ENCODE measurements at places on chromosomes 6 and 20.

- DNase-seq: no peak
These were observed 2.6 kb upstream of the RPL10A start for GRCh38 chr6:35465646-35466045.

- DNase-seq: no peak
These were observed 34.4 kb upstream of the ENPP1 start for GRCh38 chr6:131773284-131773950.

GRCh38 chr6:166313255-166314070 lies 5.3 kb upstream of the PRR18 start:
- DNase-seq: peak; percentile 64

DNA sequence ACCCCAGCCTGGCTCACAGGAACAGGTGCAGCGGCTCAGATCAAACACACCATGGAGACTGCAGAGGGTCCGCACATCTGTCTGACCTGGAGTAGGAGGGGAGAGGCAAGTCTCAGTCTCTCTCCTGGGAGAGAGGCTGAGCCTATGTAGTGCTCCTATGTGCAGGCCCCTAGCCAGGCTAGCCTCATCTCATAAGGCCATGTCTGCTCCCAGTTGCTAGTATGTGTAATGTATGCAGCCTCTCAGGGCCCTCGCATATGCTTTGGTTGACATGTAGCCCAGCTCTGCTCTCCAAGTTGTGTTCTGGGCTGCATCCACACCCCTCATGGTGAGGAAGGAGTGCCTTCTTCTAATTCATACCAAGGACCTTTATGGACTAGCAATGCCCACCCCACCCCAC lies 11.8 kb downstream of the TNXB start:
- DNase-seq: no peak

DNA sequence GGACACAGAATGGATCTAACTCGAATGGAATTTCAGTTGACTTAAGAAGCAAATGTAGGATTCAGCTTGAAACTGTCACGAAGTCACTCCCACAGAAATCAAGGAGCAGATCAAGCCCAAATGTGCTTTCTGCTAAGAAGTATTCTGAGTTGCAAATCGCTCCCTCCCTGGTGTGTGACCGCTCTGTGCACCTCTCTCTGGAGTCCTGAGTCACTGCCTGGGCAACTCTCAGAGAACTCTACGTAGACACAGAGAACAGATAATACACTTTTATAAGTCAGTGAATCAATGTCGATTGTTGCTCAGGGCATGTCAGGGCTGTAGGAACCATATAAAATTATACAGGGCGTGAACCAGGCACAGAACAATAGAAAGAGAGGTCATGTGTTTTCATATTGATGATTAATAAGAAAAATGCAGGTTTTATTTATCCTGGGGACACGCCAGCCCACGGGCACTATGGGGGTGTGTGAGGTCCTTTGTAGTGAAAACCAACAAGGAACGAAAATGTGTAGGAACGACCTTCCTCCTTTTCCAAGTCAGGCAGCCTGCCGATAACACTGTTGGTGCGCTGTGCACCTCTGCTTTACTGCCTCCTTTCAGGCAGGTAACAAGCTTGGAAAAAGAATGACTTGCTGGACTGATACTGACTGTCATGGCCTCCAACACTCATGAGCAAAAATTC lies 248.1 kb upstream of the FOXQ1 start:
- no peak for DNase-seq

DNA sequence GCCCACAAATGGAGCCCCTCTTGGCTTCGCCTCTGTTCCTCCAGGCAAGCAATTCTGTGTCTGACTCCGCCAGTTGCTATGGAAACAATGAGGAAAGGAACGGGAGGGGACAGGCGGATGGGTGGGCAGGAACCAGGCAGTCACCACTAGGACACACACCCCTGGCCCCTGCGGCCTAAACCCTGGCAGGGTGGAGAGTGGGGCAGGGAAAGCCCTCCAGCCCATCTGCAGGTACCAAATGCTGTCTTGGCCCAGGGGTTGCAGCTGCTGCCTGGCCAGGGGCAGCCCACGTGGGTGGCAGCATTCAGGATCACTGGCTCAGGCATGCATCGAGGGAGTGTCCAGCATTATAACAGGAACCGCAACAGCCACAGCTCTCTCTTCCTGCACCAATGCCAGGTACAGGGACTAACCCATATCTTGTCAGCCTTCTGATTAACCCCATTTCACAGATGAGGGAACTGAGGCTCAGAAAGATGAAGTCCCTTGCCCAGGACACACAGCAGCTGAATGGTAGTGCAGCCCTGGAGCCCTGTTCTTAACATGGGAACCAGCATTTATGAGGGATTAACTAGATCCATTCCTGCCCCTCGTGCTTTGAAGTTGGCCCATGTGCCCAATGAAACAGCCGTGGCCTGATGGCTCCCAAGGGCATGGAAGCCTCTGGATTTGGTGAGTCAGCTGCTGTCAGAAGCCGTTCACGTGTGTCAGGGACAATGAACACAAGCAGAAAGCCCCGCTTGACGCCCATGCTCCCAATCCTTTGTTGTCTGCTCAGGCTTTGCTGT lies 66.3 kb downstream of the NOL4L start:
- DNase-seq: no peak

GRCh38 chr20:33408716-33409654 lies 7.7 kb upstream of the CDK5RAP1 start:
- no peak for DNase-seq

DNA sequence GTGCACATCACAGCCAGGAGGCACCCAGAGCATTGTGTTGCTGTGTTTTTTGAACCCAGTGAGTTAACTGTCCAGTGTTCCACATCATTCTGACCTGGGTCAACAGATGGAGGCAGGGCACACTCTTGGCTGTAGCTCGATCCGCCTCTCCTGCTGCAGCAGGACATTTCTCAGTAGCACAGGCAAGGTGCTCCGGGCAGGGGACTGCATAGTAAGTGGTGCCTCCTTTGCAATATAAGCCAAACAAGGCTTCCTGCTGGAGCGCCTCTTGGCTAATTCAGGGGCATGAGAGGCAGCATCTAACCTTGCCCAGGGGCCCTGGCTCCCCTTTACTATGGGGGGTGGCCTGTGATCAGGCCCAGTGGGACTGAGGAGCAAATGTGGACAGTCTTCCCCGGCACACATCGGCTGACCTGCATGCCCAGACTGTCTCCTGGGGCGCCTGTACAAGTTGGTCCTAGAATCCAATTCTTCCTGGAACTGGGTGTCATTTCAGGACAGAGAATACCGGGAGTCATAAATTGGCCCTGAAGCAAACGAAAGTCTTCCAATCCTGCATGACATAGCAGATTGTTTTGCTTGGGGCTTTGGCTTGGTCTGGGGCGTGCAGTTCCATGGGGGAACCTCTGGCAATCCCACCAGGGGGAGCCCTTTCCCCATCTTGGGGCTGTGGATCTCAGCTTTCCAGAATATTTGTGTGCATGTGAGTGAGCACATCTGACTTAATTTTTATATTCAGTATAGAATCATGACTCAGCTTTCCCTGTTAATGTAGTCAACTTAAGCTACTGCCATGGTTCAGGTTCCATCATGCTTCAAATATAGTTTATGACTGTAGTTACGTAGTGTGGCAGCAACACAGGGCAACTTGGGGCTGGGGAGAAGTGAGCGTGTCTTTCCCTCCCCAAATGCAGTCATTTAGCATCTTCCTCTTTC lies 56.0 kb upstream of the DDR1 start:
- DNase-seq: peak; percentile 88

DNA sequence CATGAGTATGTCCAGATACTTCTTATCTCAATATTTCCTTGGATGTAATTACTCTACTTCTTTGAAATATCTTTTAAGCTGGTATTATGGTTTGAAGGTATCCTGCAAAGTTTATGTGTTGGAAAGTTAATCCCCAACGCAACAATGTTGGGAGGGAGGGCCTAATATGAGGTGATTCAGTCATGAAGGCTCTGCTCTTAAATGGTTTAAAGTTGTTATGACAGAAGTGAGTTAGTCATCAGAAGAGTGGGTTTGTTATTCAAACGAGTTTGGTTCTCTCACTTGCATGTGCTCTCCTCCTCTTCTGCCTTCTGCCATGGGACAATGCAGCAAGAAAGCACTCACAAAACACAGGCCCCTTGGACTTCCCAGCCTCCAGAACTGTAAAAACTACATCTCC lies 176.3 kb downstream of the KCNQ5 start:
- no peak for DNase-seq

GRCh38 chr20:58822149-58822548 lies 28.6 kb downstream of the GNAS-AS1 start:
- DNase-seq: no peak

DNA sequence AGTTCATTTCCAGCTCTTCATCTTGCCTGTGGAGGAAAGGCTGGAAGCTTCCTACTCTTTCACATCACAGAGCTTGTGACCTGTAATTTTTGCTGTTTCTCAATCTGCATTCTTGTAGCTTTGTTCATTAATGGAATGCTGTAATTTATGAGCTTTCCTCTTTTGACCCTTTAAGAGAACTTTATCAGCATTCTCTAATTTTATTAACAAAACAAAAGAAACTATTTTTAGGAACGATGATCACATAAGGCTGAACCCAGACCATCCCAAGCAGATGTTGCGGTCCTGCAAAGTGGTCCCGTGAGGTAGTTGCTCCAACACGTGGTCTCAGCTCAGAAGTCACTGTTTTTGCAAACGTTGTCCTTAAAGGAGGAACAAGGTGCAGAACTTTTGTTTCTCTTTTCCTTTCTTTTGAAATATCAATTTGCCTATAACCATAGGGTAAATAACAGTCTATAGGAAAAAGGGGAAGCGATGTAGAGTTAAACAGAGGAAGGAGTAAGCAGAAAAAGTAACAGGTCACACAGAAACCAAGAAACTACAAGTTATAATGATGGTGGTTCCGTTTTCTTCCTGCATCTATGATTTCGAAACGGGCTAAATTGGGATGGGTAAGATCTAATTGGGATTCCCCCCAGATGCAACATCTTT lies 121.3 kb upstream of the PHACTR1 start:
- DNase-seq: no peak

DNA sequence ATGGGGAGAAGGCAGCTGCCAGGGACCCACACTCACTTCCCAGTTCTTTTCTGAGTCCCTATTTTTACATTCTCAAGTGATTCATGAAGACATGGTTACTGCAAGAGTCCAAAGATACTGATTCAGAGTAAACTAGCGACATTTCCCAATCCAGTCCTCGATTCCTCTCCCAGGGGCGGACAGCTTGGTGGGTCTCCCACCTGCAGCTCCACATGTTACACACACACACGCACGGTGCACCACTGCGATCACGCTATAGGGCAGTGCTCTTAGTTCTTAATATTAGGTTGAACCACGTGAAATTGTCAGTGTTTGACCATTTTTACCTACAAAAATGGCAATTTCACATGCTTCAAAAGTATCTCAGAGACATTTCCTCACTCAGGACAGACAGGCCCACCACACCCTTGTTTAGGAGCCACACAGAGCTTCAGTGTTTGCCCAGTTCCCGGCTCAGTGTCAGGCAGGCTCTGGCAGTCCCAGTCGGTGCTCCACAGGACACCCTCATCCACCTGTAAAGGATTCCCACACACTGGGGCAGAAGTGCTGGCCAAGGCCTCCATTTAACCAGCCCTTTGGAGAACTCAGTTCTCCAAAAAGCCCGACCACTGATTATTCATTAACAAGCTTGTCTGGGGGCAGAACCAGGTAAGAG lies 51.8 kb downstream of the RRBP1 start:
- DNase-seq: no peak

GRCh38 chr6:113924312-113924723 lies 46.6 kb downstream of the HDAC2 start:
- DNase-seq: no peak

DNA sequence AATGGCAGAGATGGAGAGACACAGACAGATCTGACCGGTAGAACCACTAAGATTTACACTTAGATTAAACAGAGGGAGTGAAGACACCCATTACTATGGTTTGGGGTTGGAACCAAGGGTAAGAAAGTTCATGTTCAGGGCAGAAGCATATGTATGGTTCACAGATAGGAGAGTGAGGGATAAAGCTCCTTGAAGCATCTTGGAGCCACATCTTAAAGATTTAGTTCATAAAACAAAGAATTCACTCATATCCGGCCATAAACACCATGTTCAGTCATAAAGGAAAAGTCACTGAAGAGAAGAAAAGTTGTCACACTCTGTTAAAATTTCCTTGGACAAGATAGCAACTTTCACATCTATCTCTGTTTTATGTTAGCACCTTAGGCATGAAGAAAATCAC lies 18.0 kb downstream of the STX7 start:
- DNase-seq: no peak

GRCh38 chr6:42392833-42393232 lies 58.9 kb downstream of the TRERF1 start:
- no peak for DNase-seq

DNA sequence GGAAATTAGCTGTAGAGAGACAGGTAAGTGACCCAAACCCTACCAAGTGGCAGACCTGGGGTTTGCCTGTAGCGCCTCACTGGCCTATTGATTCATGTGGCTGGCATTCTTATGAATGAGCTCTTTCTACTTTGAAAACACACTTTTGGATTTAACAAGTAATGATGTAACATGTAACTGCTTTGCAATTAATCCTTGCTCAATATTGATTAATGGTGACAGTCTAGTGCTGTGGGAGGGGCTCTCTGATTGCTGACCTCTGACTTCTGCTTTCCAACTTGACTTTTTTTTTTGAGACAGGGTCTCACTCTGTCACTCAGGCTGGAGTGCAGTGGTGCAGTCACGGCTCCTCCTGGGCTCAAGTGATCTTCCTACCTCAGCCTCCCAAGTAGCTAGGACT lies 82.7 kb downstream of the TIAM2 start:
- DNase-seq: no peak

GRCh38 chr6:167824591-167825331 lies 1.9 kb upstream of the AFDN start:
- DNase-seq: no peak

DNA sequence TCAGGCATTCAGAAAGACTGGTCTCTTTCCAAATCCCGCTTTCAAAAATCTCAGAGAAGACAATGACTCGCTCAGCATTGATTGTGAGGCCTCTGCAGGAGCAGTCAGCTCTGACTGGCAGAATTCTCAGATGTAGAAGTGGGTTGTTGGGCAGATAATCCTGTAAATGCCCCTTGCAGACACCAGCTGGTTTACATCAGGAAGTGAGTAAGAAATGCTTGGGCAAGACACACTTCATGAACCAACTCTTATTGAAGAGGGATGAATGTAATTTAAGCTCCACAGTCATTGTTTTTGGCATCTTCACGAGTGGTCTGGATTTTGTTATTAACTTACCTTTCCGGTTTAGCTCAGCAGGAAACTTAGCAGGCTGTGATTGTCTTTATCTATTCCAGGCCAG lies 166.6 kb downstream of the PLCB4 start:
- DNase-seq: no peak

- DNase-seq: no peak
These were observed 246.8 kb downstream of the CDC5L start for GRCh38 chr6:44634321-44634720.

GRCh38 chr6:95551678-95552324 lies 25.5 kb upstream of the MANEA start:
- DNase-seq: no peak

DNA sequence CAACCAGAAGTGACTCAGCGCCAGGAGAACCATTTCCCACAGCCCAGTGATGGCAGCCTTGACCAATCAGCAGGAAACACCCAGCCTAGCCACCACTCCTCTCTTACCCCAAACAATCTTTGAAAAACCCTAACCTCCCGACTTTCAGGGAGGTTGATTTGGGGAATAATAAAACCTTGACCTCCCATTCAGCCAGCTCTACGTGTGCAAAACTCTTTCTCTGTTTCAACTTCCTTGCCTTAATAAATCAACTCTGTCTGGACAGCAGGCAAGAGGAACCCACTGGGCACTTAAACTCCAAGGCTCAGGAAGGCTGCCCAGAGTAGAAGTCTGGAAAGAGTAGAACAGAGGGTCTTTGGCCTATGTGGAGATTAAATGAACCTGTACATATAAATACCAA lies 35.0 kb downstream of the SERPINB1 start:
- no peak for DNase-seq

All from activated naive CD4-positive, alpha-beta T cell treated with anti-CD3 and anti-CD28 coated beads, Interleukin-2, amount 10 ng/mL, durations not matched to agents 7 days and 5 days (primary cell).